ENCODE measurements at places on chromosomes 3 and 15.
A peak's percentile ranks its signal among the peaks of the same experiment; 100 is the strongest.

DNA sequence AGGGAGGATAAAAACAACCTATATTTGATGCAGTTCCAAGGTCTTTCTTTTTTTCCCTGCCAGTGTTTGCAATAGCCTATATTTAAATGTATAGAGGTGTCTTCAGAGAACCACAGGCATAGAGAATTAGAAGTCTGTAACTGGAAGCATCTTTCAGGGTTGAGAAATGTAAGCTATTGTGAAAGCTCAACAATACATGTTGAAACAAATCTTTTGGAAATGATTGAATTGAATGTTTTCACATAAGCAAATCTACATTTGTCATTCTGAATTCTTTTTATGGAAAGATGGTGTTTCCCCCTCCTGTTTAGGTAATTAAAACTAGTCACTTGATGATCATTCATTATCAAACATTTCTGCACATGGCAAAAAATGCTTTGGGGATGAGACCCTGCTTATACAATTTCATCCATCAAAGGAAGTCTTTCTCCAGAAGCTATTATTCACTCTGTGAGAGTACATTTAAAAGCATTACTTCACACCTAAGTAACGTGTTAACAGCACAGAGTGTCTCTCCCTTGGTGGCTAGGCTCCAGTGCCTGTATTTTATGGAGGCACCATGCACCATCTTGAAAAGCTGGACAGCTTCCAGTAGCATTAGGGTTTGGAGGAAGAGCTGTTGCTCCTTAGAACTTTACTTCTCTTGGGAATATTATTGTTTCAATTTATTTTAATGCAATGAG, 406.2 kb downstream of the LSAMP start:
- no peak for DNase-seq

DNA sequence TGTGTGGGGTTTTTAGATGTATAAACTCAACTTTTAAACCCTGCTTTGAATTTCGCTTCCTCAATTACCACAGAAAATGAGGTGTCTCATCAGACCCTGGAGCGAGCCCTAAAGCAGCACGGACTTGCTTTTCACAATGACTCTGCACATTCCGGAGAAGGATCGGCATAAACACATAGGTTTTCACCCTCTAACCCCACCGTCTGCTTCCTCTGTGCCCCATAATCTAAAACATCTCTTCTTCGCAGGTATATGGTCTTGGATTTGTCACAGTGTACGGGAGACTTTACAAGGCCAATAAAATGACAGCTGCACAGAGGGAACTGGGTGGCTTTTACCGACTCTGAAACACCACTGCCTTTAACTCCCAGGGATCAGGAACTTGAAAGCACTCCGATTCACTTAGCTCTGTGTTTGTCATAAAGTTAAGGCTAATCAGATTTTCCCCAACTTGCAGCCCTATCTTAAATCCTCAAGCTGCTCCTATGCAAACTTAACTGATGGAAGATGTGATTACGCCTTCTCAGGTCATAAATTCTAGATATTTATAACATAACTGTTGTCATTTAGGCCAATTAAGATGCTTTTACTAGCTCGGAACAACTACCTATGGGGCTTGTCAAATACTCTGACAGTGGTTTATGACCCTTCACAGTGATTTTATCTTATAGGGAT, 133.4 kb upstream of the WNT5A start:
- peak; percentile 1 for DNase-seq

DNA sequence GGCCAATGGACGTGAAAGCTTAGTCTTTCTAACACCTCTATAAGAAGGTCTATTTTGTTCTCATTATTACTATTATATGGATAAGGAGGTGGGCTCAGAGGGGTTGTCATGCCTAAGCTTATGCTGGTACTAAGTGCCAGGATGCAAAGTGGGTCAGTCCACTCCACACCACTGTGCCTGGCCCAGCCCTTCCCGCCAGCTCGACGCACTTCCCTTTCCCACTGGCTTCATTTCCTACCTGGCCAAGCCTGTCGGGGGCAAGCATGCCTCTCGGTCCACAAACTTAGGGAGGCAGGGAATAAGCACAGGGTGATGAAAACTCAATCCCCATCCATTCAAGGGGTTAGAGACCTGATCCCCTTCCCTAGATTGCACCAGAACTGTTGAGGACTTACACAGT, 5.9 kb upstream of the SYNM start:
- no peak for DNase-seq

DNA sequence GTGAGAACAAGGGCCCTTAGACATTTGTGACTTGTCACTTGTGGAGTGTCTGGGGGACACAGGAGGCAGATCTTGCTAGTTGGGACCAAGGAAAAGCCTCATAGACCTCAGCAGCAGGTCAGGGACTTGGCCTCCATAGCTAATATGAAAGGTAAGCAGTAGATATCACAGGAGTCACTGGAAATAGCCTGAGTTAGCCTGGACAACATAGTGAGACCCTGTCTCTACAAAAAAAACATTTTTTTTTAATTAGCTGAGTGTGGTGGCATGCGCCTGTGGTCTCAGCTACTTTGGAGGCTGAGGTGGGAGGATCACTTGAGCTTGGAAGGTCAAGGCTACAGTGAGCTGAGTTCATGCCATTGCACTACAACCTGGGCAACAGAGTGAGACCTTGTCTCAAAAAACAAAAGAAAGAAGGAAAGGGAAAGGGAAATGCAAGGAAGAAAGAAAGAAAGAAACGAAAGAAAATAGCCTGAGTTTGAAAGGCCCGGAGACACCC, 37.1 kb upstream of the CLK3 start:
- DNase-seq, result no peak

- no peak for DNase-seq
Observed at GRCh38 chr15:70098153-70098460, 390 bp upstream of the TLE3 start.

- peak; percentile 25 for DNase-seq
Observed at GRCh38 chr3:181363231-181363630, 348.5 kb upstream of the SOX2 start.

DNA sequence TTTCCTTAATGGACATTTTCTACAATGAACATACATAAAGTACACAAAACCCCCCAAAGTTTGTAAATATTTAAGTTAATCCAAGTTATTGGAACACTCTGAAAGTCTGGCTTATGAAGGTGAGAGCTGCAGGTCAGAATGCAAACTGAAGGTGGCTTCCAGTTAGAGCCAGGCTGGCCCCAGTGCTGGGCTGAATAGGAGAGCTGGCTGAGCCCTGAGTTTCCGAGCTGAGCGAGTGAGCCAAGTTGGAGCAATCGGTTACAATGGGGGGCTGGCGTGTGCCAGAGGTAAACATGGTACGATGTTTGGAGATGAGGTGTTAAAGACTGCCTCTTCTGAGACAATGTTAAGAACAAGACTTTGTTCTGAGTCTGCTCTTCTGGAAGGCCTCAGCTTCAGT, 230.8 kb upstream of the MCTP2 start:
- no peak for DNase-seq

- DNase-seq, result no peak
Observed at GRCh38 chr15:30940359-30940758, 36.6 kb downstream of the FAN1 start.

DNA sequence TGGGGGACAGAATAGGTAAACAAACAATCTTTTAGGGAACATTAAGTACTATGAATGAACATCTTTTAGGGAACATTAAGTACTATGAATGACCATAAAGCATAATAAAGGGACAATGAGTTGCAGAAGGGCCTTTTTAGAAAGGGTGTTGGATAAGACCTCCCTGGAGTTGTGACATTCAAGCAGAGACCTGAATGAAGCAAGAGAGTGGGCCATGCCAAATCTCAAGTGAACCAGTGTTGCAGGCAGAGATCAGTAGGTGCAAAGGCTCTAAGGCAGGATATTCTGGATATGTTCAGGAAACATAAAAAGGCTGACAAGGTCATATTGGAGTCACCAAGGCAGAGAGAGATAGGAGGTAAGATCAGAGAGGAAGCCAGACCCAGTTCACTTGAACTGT, 29.4 kb upstream of the ZBTB38 start:
- no peak for DNase-seq
